ENCODE measurements at places on chromosomes 7 and 10. TPM values are rescaled to one million over a fixed set of nuclear protein-coding genes. Genes with fewer than 3 reads are reported as not detected.

- DNase-seq: peak; percentile 18
Measured at GRCh38 chr7:156473476-156474240, 166.9 kb upstream of the RNF32 start.

EGR2 gene
- total RNA-seq: 1.1 TPM

KAZALD1 gene
- not detected for total RNA-seq

SEC24C gene
- 72.7 TPM for total RNA-seq

DNA sequence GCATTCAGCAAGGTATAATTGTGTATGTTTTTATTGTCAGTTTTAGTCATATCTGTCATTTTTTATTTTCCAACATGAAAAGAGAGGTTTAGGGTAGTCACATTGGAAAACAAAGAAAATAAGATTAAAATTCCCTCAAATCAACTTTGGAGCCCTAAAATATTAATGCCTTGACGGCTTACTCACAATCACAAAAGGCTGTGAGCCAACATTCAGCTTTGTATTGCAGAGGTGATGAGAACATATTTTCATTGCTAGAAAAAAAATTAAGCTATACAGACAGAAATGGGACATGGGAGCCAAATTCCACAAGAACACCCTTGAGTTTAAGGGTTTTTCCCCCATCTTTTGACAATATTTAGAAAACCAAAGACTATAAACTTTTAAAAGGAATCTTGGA is 30.2 kb downstream of the CALD1 start:
- no peak for DNase-seq

DNA sequence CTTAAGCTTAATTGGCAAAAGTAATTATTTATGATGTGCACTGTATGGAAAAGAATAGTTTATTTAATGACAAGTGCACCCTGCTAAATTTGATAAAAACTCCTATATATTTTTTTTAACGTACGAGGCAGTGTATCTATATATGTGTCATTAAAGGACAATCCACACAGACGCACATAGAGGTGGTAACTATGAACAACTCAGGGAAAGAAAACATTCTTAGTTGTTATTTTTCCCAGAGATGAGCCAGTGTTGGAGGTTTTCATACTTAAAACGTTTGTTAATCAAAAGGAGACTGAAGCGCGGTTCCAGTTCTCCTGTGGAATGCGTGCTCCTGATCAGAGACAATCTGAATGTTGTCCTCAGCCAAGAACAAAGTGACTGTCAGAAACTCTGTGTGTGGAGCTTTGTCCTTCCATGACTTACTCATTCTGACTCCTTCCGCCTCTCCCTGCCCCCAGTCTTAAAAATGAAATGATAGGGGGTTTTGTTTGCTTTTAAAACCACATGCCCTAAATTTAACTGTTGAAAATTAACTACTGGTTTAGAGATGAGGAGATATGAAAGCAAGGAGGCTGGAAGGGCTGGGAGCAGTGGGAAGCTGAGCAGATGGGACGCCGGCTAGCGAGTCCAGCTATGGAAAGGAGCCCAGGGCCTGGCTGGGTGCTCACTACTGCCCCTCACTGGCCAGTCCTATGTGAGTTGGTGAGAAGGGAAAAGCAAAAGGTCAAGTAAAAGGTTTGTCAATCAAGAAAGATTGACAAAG is 99.6 kb downstream of the SVIL start:
- no peak for DNase-seq

Measured in naive thymus-derived CD8-positive, alpha-beta T cell (primary cell).